ELF-1 (cell line): ENCODE measurements at places on chromosomes 11 and 22.
A peak's percentile ranks its signal among the peaks of the same experiment; 100 is the strongest.

DNA sequence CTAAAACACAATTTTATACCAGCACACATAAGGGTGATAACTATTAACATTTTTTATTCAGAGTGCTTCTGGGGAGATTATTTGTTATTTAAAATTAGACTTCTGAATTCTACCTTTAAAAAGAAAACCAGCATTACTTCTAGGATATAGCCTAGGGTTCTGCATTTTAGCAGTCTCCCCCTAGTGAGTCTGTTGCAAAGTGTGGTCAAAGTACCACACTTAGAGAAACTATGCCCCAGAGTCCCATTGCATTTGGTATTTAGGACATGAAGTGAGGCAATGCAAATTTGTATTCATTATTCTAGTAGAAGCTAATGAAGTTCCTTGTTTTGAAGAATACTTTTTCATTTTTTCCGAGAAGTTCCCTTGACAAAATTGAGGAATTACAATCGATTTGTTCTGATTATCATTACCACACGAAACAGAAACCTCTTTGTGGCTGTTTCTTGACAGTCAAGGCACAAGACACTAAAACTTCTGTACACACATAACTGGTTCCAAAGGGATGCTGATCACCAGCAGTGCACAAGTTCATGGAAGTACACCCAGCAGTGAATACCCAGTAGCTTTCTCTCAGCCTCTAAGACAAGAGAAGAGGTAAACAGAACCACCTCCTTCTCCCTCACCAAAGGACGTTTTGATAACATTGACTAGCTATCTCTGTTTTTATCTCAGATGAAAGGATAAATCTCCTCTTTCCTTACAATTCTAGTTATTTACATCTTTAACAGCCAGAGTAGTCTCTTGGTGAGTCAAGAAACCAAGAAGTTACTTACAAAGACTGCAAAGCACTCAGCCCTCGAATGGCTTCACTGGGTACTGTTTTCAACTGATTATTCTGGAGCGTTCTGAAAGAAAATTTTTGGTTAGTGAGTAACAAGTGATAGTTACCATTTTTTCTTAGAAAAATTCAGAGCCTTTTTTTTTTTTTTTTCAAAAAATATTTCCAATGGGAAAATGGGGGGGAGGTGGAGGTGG, 27.6 kb upstream of the CCDC34 start:
- no peak for DNase-seq

GRCh38 chr11:45786272-45786671, 18.7 kb upstream of the SLC35C1 start:
- DNase-seq, result no peak

GRCh38 chr22:20466659-20467379, 28.8 kb downstream of the KLHL22 start:
- DNase-seq, result peak; percentile 29

DNA sequence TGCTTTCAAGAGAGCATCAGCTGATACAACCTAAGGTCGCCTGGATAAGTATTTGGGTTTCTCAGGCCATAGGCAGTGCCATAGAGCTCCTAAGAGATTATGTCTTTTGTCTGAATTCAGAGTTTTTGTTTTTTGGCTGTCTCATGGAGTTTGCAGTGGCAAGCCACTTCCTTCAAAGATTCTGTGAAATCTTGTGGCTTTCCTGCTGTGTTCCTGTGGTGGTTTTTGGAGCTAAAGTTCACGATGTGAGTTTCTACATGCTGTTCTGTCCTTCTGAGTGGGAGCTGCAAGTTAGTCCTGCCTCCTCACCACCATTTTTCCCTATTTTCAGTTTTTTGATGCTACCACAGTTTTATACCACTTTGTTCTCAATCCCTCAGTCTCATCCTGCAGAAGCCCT, 111.4 kb downstream of the COMMD9 start:
- DNase-seq, result no peak

GRCh38 chr22:27381552-27381951, 420.0 kb downstream of the MN1 start:
- DNase-seq, result no peak

DNA sequence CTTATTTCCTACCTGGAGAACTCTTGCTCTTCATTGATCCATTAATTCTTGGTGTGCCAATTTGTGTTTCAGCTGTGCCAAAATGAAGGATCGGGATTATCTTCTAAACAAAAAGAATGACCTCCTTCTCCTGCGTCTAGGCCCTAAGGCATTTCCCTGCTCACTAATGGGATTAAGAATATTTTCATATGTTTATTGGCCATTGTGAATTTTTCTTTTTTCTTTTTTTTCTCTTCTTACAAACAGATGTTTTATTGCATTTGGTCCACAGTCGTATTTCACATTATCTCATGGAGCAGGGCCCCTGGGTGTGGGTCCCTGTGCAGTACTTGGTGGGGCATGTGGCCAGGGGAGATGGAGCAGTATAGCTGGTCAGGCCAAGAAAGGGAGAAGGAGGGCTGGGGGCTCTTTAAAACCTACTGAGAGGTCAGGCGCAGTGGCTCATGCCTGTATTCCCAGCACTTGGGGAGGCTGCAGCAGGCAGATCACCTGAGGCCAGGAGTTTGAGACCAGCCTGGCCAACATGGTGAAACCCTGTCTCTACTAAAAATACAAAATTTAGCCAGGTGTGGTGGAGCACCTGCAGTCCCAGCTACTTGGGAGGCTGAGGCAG, 35.3 kb upstream of the HORMAD2 start:
- no peak for DNase-seq

- DNase-seq, result peak; percentile 23
Measured at GRCh38 chr11:128419012-128419767, 168.2 kb downstream of the ETS1 start.
